ENCODE measurements at places on chromosomes 12 and 14.
A peak's percentile ranks its signal among the peaks of the same experiment; 100 is the strongest.

DNA sequence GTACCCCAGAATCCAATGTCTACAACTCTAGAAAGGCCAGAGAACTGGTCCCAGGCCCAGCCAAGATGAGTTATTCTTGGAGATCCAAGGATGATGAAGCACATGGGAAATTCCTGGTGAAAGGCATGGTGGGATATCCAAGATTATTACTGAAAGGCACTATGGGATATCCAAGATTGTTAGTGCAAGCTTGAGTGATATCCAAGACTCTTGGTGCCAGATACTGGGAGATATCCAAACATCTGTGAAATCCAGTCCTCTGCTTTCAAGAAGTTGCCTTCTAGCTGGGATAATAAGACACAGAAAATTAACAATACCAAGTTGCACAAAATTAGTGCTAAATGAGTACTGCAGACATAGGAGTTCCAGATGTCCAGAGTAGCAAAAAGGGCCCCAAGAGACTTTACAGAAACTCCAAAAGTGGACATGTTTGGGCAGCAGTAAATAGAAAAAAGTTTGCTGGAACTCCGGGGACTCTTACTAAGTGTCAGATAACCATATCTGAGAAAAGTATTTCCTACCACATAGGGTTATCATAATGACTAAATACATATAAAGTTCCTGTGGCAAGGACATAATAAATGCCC is 34.6 kb downstream of the PHLDA1 start:
- DNase-seq: no peak

- no peak for DNase-seq
Observed at GRCh38 chr14:103066399-103066798, 9.1 kb upstream of the CDC42BPB start.

- DNase-seq: peak; percentile 21
Observed at GRCh38 chr14:58239244-58240195, 5.1 kb upstream of the PSMA3 start.

GRCh38 chr12:47216150-47216677 is 136.5 kb upstream of the AMIGO2 start:
- DNase-seq: no peak

DNA sequence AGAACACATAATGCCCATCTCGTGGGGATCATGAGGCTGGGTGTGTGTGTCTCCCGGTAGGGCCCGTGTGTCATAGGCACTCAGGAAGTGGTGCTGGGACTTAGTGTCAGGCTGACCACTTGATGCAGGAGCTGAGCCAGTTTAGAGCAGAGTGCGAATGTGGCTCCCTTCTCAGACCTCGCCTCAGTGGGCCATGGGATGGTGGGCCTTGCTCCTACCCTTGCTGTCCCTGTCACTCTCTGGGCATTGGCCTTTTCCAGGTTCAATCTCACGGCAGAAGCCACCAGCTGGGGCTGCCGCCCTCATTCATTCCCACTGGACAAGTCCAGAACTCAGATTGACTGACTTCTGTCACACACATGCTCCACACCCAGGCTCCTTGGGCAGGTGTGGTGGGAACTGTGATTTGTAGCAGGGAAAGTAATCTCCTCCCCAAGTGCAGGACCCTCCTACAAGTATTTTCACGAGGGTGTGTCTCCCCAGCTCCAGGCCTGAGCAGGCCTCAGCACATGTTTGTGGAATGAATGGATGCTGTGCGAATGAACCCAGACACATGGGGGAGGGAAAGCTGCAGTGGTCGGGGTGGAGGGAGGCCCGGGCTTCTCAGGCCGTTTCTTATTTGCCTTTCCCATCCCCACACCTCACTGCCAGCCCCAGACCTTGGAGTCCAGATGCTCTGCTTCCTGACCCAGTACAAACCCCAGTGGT is 54.9 kb downstream of the BEGAIN start:
- DNase-seq: no peak

DNA sequence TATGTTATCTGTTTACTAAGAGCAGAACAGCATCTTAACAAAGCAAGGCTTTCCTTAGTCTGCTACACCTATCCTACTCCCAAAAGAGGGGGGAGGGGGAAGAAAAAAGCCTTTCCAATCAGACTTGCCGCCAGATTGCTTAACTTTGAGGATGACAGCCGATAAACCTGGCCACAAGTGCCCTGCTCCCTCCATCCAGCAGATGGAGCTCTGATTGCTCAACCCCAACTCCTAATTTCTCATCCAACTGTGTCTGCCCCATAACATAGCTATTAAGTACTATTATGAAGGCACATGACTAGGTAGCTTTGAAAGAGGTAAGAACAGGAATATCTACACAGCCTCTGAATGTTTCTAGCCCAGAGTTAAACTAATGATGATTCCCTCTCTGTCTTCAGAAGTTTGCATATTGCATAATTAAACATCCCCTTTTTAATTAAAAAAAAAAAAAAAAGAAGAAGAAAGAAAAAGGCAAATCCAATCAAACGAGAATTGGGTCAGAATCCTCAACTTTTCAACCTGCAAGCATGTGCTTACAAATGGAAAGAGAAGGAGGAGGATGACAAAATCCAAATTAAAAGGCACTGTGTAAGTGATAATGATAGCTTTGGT is 247.4 kb downstream of the GALC start:
- no peak for DNase-seq

GRCh38 chr12:120583478-120584030 is 2.4 kb upstream of the POP5 start:
- no peak for DNase-seq

All from hypothalamus (tissue), 51 donors.